Activated T-helper 1 cell treated with anti-CD3 and anti-CD28 coated beads, Interleukin-2, amount 50 U/mL, for 16 hours (primary cell): ENCODE measurements at places on chromosomes 3 and 15.

GRCh38 chr3:43191116-43191515 lies 85.2 kb upstream of the POMGNT2 start:
- DNase-seq = no peak

- DNase-seq = no peak
Measured at GRCh38 chr3:36756269-36756668, 8.1 kb downstream of the DCLK3 start.

- DNase-seq = no peak
Measured at GRCh38 chr3:108511055-108511454, 659 bp upstream of the MYH15 start.

- DNase-seq = no peak
Measured at GRCh38 chr3:186281176-186281575, 80.9 kb downstream of the DGKG start.

- DNase-seq = no peak
Measured at GRCh38 chr3:139222100-139222657, 121.6 kb upstream of the MRPS22 start.

- no peak for DNase-seq
Measured at GRCh38 chr15:87858651-87859050, 397.9 kb downstream of the NTRK3 start.

GRCh38 chr3:115226844-115227445 lies 79.9 kb upstream of the ZBTB20 start:
- no peak for DNase-seq

DNA sequence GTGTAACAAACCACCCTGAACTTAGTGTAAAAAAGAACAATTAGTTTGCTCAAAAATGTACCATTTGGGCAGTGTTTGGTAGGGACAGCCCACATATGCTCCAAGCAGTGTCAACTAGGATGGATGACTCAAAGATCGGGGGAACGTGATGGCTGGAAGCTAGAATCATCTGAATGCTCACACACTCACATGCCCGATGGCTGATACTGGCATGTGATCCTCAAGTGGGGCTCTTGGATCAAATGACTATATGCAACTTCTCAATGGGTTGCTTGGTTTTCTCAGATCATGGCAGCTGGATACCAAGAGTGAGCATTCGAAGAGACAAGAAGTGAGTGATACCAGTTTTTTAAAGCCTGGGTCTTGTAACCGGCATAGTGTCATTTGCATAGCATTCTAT lies 335.9 kb upstream of the KCNMB2 start:
- DNase-seq = no peak

DNA sequence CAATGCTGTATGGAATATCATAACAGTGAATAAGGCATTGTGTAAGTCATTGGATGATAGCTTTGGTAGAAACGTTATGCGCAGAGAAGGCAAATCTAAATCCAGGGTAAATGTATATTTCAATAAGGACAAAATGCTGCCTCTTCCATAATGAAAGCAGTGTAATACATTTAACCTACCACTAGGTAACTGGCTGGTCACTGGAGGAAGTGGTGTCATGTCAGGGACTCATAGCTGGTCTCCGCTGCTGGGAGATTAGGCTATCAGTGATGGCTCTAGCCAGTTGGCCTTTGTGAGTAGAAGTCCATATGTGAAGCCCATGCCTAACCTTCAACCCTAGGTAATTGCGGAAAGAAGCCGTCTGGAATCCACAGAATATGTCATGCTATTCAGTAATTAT lies 140.9 kb downstream of the NLGN1 start:
- DNase-seq = no peak

GRCh38 chr3:111781561-111782446 lies 77.3 kb upstream of the PHLDB2 start:
- no peak for DNase-seq
